ENCODE measurements at places on chromosomes 7 and 10.

DNA sequence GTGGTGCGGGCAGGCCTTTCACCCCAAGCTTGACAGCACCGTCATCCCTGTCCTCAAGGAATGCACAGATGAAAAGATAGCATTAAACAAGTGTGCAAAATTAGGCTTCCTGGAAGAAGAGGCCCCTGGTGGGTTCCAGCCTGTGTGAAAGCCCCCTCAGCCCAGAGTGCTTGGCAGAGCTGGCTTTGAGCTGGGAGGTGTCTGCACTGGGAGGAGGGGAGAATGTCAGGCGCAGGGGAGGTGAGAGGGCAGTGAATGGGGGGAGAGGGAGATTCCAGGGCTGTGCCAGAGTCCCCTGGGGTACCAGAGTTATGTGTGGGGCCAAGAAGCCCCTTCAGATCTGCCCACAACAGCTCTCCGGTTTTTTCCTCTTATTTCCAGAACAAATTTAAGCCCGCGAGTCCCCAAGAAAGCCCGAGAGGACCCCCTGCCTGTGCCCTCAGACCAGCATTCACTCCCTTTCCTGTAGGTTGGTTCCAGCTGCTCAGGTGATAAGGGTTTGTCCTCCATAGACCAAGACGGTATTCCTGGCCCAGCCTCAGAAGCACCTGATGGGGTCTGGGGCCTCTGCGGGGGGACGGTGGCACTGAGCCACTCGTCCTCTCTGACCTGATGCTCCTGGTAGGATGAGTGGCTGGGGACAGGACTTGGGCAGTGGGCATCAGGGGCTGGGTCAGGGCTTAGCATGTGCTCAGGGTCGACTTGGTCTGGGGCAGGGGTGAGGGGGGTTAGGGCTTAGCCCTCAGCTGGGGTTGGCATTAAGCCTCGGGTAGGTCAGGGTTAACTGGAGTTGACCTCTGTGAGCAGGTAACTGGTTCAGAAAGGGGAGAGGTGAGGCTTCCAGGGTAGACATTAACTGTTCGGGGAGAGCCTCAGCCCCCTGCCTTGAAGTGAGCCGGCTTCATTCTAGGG lies 43.4 kb downstream of the ADCYAP1R1 start:
- DNase-seq, result no peak

DNA sequence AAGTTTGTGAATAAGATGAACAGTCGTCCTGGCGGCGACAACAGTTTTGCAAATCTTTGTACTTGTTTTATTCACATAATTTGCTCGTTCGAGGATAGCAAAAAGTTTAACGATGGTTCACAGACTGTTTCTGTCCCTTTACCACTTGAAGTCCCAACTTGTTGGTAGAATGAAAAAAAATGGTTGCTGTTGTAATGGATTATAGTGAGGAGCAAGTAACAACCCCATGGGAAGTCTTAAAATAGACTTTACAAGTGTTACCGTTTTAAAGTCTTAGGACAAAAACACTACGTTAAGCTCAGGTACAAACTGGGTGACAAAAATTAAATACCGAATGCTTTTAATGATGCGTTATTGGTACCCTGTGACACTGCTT lies 589 bp downstream of the LSM8 start:
- no peak for DNase-seq

DNA sequence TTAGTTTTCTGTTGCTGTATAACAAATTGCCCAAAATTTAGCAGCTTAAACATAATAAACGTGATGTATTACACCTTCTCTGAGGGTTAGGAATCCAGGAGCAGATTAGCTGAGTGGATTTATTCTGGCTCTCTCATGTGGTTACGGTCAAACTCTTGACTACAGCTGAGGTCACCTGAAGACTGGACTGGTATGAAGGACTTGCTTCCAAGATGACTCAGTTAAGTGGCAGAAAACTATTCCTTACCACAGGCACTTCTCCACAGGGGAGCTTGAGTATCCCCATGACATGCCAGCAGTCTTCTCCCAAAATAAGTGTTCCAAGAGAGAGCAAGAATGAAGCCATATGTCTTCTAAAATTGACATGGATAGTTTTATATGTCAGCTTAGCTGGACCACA lies 957.2 kb upstream of the GHITM start:
- no peak for DNase-seq

GRCh38 chr7:28623105-28623730 lies 210.9 kb downstream of the CREB5 start:
- no peak for DNase-seq

- no peak for DNase-seq
Measured at GRCh38 chr7:13144673-13145072, 457.2 kb downstream of the ARL4A start.

DNA sequence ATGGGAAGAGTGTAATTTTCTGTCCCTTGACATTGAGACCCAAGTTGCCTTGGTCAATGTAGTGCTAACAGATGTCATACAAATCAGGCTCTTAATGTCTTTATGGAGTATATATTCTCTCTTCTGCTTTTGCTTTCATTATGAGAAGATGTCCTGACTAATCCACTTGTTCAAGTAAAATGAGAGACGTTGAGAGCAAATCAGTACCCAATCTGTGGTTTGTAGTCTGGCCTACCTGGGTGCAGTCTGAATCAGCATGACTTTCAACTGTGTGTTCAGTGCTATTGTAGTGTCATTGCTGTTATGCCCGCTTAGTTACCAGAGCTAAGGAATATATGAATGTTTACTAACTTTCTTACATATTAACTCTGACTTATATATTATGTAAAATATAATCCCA lies 612.4 kb downstream of the ANKRD7 start:
- no peak for DNase-seq

DNA sequence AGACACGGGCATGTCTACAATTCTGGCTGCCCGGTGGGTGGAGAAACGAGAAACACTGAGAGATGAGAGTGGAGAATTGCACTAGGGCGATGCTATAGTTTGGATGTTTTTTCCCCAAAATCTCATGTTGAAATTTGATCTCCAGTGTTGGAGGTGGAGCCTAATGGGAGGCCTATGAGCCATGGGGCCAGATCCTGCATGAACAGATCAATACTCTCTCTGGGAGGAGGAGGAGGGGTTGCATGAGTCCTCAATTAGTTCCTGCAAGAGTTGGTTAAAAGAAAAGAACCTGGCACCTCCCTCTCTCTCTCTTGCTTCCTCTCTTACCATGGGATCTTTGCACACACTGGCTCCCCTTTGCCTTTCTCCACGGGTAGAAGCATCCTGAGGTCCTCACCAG lies 299.1 kb downstream of the CALN1 start:
- DNase-seq, result no peak

- no peak for DNase-seq
Measured at GRCh38 chr10:124864421-124865193, 63.0 kb downstream of the ABRAXAS2 start.

- DNase-seq, result no peak
Measured at GRCh38 chr10:13733071-13733470, 146.3 kb downstream of the PRPF18 start.

DNA sequence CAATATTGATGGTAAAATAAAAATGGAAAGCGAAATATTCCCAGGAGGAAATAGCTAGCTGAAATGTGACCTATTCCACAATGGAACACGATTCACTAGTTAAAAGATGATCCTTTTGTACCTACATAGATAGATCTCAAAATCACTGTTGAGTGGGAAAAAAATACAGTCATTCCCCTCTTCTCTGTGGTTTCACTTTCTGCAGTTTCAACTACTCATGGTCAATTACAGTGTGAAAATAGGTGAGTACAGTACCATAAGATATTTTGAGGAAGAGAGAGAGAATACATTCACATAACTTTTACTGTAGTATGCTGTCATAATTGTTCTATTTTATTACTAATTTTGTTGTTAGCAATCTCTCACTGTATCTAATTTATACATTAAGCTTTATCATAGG lies 56.0 kb upstream of the COL13A1 start:
- DNase-seq, result no peak

Data from NCI-H1417 treated with DMSO at 0.1 percent for 48 hours (cell line).